ENCODE measurements at places on chromosomes 3 and 15. TPM values are rescaled to one million over a fixed set of nuclear protein-coding genes. Genes with fewer than 3 reads are reported as not detected.

The ABHD17C gene
- 5.6 TPM for total RNA-seq

The FOXB1 gene
- 0.33 TPM for total RNA-seq

The GABRB3 gene
- not detected for total RNA-seq

The SLC15A2 gene
- 0.91 TPM for total RNA-seq

The TIGIT gene
- 185 TPM for total RNA-seq

The RETNLB gene
- total RNA-seq, result not detected

The PRSS50 gene
- not detected for total RNA-seq

The GRIP2 gene
- total RNA-seq, result not detected

The FILIP1L gene
- 0.20 TPM for total RNA-seq

The CCR9 gene
- total RNA-seq, result 8.3 TPM

The TMEM44 gene
- total RNA-seq, result 5.7 TPM

The ASB14 gene
- total RNA-seq, result not detected

The SI gene
- not detected for total RNA-seq

The STAB1 gene
- 9.7 TPM for total RNA-seq

The CFAP91 gene
- 0.77 TPM for total RNA-seq

The CRYGS gene
- total RNA-seq, result 3.0 TPM

The FBN1 gene
- total RNA-seq, result 0.13 TPM

The TGM4 gene
- total RNA-seq, result not detected

The LRTM1 gene
- total RNA-seq, result not detected

The NR2F2 gene
- total RNA-seq, result not detected

The DNAH12 gene
- total RNA-seq, result 0.13 TPM

The RNU5B-1 gene
- not detected for total RNA-seq

The SRGAP3 gene
- 0.84 TPM for total RNA-seq

The GTF2E1 gene
- total RNA-seq, result 25.9 TPM

The PODXL2 gene
- 1.4 TPM for total RNA-seq

The WDR76 gene
- 71.4 TPM for total RNA-seq

The FAM81A gene
- 0.83 TPM for total RNA-seq

The IL17RD gene
- total RNA-seq, result 0.04 TPM

The CHRNA3 gene
- not detected for total RNA-seq

The KBTBD13 gene
- total RNA-seq, result not detected

The TIMP4 gene
- not detected for total RNA-seq

The RBP2 gene
- total RNA-seq, result not detected
